ENCODE measurements at places on chromosomes 2 and 18.

DNA sequence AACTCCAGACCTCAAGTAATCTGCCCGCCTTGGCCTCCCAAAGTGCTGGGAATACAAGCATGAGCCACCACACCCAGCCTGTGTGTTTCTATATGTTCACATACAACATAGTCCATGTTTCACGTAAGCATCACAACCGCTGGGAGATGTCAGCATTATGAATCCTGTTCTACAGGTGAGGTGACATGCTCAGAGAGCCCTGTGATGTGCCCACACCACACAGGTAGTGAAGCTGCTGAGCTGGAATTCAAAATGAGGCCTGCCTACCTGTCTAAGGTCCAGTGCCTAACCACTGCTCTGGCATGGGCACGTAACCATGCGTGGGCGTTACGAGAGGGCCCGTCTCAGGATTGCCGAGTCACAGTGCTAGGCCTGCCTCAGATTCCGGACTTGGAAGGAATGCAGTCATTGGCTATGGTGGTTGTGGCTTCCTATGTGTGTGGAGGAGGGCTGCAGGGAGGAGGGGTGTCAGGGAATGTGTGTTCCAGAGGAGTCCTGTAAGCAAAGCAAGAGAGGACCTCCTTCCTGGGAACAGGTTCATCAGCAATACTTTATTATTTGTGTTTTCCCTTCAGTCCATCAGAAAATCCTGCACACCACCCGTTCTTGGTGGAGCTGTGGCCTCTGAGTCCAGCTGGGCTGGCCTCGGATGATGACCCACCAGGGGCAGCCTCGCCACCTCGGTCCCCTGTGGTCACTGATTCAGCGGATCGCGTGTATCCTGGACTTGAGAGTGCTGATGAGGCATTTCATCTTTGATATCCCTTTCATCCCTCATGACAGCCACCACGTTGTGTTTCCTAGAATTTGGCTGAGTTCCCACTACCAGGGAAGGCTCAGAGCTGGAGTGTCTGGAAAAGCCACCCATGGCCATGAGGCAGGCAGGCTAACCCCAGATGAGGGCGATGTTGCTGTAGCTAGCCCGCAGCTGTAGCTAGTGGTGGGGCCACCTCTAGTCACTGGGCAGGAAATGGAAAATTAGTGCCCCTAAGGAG, 31.1 kb downstream of the HK2 start:
- no peak for DNase-seq

DNA sequence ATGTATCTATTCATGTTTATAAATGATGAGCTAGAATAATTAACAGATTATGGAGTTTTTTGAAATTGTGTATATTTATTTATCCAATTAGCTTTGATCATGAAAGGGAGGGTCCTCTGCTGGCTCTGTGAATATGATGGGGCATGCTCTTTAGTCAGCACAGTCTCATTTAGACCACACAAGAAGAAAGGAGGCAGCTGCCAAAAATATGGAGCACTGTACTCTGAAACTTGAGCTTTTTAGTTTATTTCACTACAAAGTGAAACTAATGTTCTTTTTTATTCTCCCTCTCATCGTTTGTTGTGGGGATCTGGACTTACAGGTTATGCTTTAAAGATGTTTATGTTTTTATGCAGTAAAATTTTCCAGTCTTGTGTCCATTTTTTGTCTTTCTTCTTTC, 266.9 kb upstream of the GULP1 start:
- DNase-seq = no peak

GRCh38 chr2:167785606-167786216, 461.7 kb downstream of the STK39 start:
- no peak for DNase-seq

GRCh38 chr2:196719110-196719872, 79.8 kb downstream of the CCDC150 start:
- DNase-seq = no peak

- peak; percentile 2 for DNase-seq
These were observed 29.1 kb downstream of the B3GNT2 start for GRCh38 chr2:62224976-62225375.

DNA sequence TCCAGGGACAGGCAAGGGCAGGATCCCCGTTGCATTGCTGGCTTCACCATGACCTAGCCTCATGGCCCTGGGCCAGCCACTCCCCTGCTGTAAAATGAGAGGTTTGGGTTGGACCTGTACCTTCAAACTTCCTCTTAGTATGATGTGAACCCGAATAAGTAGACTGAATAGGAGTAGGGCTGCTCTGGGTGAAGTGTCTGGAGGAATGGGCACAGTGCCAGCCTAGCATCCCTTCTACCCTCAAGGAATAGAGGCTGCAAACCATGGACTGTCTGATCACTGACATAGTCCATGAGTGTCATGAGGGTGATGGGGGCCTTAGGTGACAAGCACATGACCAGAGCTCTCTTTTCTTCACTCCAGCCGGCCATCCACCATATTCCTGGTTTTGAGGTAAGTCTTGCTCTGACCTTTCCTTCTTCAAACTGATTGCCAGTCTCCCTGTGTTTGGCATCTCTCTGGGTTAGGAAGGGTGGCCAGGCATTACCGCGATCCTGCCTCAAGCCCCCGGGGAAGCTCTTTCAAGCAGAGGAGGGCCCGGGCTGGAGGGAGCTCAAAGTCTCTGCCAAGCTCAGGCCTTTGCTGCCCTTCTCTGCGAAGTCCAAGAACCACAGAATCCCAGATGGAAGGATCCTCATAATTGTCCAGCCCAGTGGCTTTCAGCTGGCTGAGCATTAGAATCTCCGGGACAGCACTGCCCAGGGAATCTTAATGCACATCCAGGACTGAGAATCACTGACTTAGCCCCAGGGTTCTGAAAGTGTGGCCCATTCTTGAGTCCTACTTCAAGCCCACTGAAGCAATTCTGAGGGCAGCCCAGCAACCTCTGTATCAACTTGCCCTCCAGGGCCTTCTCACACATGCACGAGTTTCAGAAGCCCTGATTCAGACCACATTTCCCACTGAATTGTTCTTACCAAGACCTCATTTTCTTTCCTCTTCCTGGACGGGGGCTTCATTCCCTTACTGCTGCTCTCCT, 148.1 kb downstream of the DYSF start:
- DNase-seq = no peak

DNA sequence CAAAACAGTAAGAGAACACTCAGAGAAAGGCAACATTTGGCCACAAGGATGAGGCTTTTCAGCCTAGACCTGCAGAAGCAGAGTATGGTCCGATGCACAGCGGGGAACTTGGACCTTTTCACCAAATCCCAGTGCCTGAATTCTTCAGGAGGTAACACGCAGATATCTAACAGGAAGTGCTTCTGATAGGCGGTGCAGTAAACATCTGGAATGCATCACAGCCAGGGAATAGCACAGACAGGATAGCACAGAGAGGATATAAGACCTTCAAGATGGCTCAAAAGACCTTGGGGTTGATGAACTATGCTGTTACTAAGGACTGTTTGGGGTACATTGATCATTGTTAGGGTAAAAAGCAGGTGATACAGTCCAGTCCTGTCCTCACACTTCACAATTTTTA, 1.7 kb downstream of the TMEM127 start:
- DNase-seq = no peak

DNA sequence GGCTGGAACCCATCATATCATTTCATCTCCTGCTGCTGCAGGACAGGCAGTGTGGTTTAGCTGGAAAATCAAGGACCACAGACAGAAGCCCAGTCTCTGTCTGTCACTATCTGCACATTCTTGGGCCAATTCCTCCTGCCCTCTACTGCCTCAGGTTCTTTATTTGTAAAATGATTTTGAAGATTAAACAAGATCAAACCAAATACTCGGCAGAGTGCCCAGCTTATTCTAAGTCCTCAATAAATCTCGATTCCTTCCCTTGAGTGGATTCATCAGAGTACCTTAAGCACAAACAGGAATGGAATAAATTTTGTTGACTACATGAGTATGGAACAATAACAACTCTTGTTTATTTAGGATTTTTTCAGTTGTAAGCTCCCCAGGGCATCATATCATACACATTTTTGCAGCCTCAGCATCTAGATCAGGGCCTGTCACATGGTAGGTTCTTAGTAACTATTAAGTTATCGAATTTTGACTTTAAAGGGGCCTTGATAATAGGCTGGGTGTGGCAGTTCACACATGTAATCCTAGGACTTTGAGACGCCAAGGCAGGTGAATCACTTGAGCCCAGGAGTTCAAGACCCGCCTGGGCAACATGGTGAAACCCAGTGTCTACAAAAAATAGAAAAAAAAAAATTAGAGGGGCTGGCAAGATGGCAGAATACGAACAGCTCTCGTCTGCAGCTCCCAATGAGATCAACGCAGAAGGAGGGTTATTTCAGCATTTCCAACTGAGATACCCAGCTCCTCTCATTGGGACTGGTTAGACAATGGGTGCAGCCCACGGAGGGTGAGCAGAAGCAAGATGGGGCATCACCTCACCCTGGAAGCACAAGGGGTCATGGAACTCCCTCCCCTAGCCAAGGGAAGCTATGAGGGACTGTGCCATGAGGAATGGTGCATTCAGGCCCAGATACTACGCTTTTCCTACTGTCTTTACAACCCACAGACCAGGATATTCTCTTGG, 11.1 kb downstream of the RHOB start:
- DNase-seq = no peak

DNA sequence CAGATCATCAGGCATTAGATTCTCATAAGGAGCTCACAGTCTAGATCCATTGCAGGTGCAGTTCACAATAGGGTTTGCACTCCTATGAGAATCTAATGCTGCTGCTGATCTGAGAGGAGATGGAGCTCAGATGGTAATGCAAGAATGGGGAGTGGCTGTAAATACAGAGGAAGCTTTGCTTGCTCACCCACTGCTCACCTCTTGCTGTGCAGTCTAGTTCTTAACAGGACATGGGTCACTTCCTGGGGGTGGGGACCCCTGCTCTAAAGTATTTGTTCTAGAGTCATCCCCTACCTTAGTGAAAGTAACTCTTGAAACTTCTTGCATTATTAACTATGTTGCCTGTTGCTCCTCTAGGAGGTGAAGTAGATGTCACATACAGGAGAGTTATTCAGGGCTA, 171.3 kb upstream of the PARD3B start:
- no peak for DNase-seq

- no peak for DNase-seq
These were observed 148.0 kb downstream of the ASB1 start for GRCh38 chr2:238574490-238575271.

DNA sequence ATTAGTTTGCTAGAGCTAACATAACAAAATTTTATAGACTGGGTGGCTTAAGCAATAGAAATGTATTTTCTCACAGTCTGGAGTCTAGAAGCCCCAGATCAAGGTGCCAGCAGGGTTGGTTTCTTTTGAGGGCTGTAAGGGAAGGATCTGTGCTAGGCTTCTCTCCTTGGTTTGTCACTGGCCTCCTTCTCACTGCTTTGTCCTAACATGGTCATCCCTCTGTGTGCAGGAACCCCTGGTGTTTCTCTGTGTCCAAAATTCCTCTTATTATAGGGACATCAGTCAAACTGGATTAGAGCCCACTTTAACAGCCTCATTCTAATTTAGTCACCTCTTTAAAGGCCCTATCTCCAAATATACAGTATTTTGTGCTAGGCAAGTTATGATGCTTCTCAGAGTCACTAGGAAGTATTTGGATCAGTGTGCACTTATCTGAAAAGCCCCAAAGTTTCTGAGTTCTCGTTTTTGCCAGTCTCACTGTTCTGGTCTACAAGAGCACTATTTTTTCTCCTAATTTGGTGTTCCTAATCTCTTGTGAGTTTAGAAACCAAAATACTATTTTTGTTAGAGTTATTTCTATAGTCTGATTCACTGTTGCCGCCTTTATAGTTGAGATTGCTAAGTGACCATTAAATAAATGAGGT, 29.0 kb downstream of the ZC3H6 start:
- no peak for DNase-seq

DNA sequence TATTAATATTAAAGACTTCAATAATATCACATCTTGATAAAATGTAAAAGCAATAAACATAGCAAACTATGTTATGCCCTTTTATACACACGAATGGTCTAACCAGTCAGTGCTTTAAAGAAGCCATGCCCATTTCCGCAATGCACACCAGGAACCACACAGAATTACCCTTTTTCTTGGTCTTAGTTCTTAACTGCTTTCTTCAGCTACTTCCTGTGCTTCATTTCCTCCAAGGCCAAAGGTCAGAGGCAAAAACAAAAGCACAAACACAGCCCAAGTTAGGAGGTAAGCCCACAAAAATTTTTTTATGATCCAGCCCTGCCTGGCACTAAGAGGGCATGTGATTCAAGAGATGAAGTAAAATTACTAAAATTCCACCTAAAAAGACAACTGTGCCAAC, 267.2 kb downstream of the FBXO15 start:
- no peak for DNase-seq

DNA sequence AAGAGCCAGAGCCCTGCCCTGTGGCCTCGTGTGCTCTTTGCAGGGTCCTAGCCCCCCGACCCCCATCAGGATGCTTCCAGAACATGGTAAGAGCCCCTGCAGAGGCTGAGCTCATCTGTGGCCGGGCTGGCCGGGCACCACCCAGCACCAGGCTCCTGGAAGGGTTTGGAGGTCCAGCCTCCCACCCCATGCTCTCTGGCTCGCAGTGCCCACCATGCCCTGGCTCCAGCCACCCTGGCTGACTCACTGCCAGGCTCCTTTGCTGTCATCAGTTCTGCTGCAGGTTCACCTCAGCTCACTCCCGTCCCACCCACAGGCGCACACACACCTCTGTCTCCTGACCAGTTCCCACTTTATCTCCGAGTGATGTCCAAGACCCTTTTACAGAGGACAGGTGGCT, 37.5 kb downstream of the EIF4E2 start:
- no peak for DNase-seq

GRCh38 chr2:10407841-10408648, 40.1 kb downstream of the ODC1 start:
- no peak for DNase-seq

DNA sequence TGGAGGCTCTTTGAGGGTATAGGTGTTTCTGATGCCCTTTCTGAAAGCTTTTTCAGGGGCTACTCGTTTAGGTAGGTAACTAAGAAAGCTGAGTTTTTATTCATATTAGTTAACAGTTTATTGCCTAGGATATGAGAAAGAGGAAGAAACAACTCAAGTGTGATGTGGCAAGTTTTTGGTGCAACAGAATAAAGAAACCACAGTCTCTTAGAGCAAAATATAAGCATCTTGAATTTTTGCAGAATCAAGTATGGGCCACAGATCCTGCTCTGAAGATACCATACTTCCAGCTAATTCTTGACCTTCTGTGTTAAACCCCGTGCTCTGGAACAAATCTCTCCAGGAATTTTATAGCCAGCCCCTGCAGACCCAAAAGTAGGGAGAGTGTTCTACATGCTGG, 147.7 kb upstream of the SLC1A4 start:
- no peak for DNase-seq

DNA sequence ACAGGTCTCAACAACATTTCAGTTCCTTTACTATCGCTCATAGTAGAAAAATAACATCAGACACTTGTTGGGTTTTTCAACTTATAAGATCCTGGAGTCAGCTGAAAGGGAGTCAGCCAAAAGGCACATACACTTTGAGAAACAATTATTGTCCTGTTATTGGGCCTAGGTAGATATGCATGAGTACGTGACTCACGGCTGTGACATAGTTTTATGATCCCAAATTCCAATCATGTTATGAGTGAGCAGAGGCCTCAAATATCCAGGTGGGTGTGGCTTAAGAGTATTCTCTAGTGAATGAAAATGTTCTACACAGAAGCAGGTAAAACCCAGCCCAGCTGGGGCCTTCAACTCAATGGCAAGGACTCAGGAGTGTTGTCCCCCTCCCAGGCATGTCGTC, 27.2 kb downstream of the SERPINB8 start:
- no peak for DNase-seq

Data from mesothelial cell of epicardium (in vitro differentiated cells).